ENCODE measurements at places on chromosomes 2 and 18.
A peak's percentile ranks its signal among the peaks of the same experiment; 100 is the strongest.

DNA sequence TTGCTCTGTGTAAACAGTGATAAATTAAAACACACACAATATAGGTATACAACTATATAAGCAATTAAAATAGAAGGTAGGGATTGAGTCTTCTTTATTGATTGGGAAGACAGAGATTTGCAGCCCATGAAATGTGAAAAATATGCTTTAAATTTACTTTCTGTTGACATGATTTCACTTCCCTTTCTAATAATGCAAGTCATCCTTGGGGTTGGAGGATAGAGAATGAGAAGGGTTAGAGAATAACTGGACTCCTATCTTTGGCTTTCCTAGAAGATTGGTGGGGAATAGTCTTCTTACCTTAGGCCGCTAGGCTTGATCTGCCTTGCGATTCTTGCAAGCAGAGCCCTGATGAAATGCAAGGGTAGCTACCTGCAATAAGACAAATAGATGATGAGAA lies 339.8 kb downstream of the NYAP2 start:
- peaks cover 20% of the 10 kb centered on the region for H3K4me1 ChIP-seq
- no peaks in the 10 kb centered on the region for H3K27me3 ChIP-seq
- no peak overlapping the region for H3K4me3 ChIP-seq
- no peak overlapping the region for H3K27ac ChIP-seq

DNA sequence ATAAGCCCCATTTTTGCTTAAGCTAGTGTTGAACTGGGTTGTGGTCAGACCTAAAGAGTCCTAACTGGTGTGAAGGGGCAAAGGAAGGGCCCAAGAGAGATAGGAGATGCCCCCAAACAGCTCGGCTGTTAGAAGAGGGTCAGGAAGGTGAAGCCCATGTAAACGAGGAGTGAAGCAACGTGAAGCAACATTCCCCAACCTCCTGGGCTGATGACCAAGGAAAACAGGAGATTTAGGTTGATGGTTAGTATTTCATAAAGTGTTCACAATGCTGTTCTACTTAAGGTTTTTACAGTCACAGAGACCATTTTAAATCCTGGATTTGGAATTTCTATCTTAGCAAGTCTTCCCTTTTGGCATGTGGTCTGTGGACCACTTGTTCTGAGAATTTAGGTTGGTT lies 144.0 kb upstream of the SERPINE2 start:
- H3K36me3 ChIP-seq = no peaks in the 10 kb centered on the region
- no peak overlapping the region for H3K4me3 ChIP-seq
- no peaks in the 10 kb centered on the region for H3K4me1 ChIP-seq
- no peak for DNase-seq
- H3K27ac ChIP-seq = no peak overlapping the region
- H3K27me3 ChIP-seq = no peaks in the 10 kb centered on the region

- H3K4me1 ChIP-seq = peaks cover 11% of the 10 kb centered on the region
- DNase-seq = peak; percentile 88
Observed at GRCh38 chr2:238141541-238142318, 3.3 kb downstream of the KLHL30 start.

DNA sequence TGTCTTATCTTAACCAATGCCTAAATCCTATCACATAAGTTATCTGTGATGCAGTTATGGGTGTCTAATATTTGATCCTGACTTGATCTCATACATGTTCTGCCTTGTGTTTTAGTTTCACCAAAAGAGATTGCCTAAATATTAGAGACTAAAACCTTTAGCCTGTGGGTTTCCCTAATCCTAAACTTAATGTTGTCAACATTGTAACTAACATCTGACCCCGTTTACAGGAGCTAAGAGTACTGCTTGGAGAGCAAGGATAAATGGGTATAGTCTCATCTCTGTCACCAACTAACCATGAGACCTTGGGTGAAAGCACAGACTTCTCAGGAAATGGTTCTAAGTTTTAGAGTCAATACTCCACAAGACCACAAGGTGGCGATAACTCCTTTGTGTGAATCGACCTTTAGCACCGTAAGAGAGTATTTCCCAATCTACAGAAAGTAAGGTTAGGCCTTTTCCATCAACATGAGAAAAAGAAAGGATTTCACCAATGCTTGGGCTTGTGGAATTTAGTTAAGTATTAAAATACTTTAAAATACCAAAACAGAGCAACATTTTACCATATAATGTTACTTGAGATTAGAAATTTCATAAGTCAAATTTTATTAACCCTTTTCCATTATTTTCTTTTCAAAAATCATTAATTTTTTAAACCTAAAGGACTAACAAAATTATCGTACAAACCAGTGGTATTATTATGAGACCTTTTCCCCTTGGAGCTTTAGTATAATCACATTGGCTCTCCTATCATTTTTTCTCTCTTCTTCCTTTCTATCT lies 60.5 kb downstream of the G6PC2 start:
- H3K4me1 ChIP-seq = peaks cover 5% of the 10 kb centered on the region
- no peak overlapping the region for H3K4me3 ChIP-seq
- H3K27ac ChIP-seq = no peak overlapping the region
- no peaks in the 10 kb centered on the region for H3K36me3 ChIP-seq

GRCh38 chr2:44498551-44498950 lies 136.8 kb downstream of the CAMKMT start:
- no peaks in the 10 kb centered on the region for H3K4me1 ChIP-seq
- H3K4me3 ChIP-seq = no peak overlapping the region
- no peaks in the 10 kb centered on the region for H3K36me3 ChIP-seq
- DNase-seq = no peak

GRCh38 chr2:189115126-189115525 lies 64.4 kb downstream of the COL5A2 start:
- peaks cover 3% of the 10 kb centered on the region for H3K36me3 ChIP-seq
- peaks cover 55% of the 10 kb centered on the region for H3K4me1 ChIP-seq
- DNase-seq = no peak

DNA sequence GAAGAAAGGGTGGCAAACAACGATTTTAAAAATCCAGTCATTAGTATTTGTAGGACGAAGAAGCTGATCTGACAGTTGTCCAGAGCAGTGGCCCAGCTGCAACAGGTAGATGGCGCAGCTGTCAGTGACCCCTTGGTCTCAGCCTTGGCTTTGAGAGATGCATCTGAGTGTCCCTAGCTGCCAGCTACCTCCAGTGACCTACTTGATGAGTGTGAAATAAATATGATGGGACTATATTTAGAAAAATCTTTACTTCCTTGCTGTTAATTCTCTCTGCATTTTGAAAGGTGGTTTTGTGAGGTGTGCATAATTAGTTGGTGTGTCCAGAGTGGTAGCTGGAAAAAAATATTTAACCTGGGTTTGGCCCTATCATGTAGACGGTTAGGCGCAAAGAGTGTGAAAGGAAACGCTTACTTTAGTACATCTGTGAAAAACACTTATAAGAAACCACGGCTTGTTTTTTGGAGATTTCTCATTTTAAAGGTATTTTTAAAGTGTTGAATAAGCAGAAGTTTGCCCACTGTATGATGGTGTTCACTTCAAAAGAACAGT lies 963 bp downstream of the INPP1 start:
- DNase-seq = no peak
- peak overlapping the region; percentile 70 for H3K27ac ChIP-seq
- H3K27me3 ChIP-seq = no peaks in the 10 kb centered on the region
- H3K36me3 ChIP-seq = peaks cover 3% of the 10 kb centered on the region
- peaks cover 11% of the 10 kb centered on the region for H3K4me1 ChIP-seq

GRCh38 chr2:73260338-73260984 lies 23.8 kb downstream of the FBXO41 start:
- peak; percentile 98 for DNase-seq
- H3K4me3 ChIP-seq = no peak overlapping the region
- H3K4me1 ChIP-seq = no peaks in the 10 kb centered on the region
- no peak overlapping the region for H3K27ac ChIP-seq
- no peaks in the 10 kb centered on the region for H3K27me3 ChIP-seq

- H3K4me3 ChIP-seq = no peak overlapping the region
- no peaks in the 10 kb centered on the region for H3K4me1 ChIP-seq
- no peaks in the 10 kb centered on the region for H3K36me3 ChIP-seq
- no peak overlapping the region for H3K27ac ChIP-seq
- no peaks in the 10 kb centered on the region for H3K27me3 ChIP-seq
Observed at GRCh38 chr18:30925795-30926194, 116.7 kb downstream of the DSC3 start.

Measured in osteoblast (primary cell).